ENCODE measurements at places on chromosomes 2 and 18.
A peak's percentile ranks its signal among the peaks of the same experiment; 100 is the strongest.

GRCh38 chr2:143398781-143399180, 269.6 kb downstream of the ARHGAP15 start:
- DNase-seq: no peak

DNA sequence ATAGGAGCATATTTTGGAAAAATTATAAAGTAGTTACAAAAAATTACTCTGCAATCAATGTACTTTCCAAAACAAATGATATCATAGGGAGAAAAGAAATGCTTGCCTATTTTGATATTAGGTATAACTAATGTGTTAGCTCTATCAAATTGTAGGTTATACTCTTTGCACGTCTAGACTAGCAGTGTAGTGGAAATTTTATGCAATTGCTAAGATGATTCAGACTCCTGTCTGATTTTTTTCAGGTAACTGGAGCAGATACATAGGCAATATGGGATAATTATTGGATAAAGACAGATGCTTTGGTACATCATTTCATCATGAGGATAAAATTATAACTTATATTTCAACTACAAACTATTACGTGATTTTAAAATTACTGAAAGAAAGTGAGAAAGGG, 918.3 kb downstream of the EPHA4 start:
- no peak for DNase-seq

GRCh38 chr18:9157806-9158205, 21.2 kb downstream of the ANKRD12 start:
- no peak for DNase-seq

DNA sequence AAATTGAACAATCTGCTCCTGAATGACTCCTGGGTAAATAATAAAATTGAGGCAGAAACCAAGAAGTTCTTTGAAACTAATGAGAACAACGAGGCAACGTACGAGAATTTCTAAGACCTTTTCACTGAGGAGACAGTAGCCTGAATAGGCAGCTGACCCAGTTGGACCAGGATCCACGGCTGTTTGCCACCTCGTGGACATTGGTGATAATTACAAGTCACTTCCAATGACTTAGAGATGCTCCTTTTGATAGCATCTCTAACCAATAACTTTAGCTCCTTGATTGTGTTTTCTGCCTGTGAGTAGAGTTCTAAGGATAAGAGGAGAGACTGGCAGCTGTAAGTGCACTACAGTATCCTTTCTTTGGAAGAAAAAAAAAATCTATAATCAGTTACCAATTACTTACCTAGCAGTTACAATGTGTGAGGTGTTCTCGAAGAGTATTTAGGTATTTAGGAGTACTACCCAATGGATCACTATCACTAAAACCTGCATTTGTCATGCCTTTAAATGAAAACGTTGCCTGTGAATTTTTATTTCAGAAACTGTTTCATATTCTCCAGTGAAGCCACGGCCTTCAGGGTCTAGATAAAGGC, 31.3 kb upstream of the CNTNAP5 start:
- DNase-seq: no peak

GRCh38 chr2:41033127-41033526, 581.2 kb upstream of the SLC8A1 start:
- no peak for DNase-seq

- DNase-seq: no peak
Measured at GRCh38 chr18:60925892-60926291, 407.3 kb upstream of the CDH20 start.

- no peak for DNase-seq
Measured at GRCh38 chr2:212299333-212299732, 239.3 kb downstream of the ERBB4 start.

DNA sequence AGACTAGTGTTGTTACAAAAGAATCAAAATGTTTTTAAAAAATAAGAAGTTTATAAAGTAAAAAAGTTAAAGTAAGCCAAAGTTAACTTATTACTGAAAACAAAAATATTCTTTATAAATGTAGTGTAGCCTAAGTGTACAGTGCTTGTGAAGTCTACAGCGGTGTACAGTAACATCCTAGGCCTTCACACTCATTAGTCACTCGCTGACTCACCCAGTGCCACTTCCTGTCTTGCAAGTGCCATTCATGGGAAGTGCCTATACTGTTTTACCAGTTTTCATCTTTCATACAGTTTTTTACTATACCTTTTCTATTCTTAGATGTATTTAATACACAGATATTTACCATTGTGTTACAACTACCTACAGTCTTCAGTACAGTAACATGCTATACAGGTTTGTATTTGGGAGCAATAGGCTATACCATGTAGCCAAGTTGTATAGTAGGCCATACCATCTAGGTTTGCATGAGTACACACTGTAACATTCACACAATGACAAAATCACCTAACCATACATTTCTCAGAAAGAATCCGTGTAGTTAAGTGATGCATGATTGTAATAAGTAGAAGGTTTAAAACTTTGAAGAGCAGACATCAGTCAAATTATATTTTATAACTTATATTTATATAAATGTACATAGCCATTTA, 13.4 kb downstream of the SERPINB7 start:
- DNase-seq: peak; percentile 39

DNA sequence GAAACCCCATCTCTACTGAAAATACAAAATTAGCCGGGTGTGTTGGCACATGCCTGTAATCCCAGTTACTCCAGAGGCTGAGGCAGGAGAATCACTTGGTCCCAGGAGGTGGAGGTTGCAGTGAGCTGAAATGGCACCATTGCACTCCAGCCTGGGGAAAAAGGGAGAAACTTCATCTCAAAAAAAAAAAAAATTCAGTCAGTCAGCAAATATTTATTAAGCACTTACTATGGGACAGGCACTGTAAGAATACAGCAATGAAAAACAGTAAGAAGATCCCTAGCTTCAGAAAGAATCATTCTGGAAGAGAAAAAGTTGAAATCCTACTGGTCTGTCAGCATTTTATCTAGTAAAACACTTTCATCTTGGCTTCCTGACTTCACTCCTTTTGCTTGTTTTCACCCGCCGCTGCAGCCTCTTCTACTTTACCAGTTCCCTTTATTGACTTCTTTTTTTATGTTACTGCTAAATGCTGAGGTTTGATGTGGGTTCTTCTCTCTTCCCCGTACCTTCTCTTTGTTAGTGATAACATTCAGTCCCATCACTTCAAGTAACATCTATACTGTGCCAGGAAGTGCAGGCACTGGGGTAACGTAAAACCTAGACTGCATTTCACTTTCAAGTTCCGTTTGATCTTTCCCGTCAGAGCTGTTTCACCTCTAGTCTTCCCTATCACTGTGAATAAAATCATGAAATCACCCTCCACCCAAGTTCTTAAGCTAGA, 10.8 kb upstream of the TAF4B start:
- DNase-seq: peak; percentile 25

- no peak for DNase-seq
Measured at GRCh38 chr2:85996591-85996990, 107.8 kb upstream of the ST3GAL5 start.

- DNase-seq: no peak
Measured at GRCh38 chr2:56531668-56532420, 348.1 kb downstream of the CCDC85A start.

GRCh38 chr2:208350610-208351009, 56.0 kb upstream of the PTH2R start:
- DNase-seq: no peak

- DNase-seq: no peak
Measured at GRCh38 chr18:3148930-3149535, 70.7 kb downstream of the MYOM1 start.

GRCh38 chr18:62572456-62572855, 49.6 kb downstream of the ZCCHC2 start:
- DNase-seq: no peak

GRCh38 chr18:76839086-76839794, 16.9 kb downstream of the ZNF236 start:
- no peak for DNase-seq

DNA sequence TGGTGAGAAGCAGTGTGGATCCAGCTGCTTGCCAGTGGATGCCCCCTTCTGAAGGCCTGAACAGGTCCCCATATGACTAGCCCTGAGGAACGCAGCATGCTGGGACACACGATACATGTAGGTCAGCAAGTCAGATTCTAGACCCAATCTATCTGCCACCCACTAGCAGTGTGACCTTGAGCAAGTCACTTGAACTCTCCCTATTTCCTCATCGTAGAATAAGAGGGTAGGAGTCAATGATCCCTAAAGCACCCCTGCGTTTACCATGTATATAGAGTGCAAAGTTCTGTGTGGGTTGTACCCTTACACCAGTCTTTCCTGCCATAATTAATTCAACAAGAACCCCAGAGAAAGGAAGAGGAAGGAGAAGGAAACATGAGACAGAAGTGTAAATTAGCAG, 123.7 kb downstream of the GALNT14 start:
- no peak for DNase-seq

GRCh38 chr2:15638720-15639119, 47.1 kb downstream of the DDX1 start:
- DNase-seq: no peak

DNA sequence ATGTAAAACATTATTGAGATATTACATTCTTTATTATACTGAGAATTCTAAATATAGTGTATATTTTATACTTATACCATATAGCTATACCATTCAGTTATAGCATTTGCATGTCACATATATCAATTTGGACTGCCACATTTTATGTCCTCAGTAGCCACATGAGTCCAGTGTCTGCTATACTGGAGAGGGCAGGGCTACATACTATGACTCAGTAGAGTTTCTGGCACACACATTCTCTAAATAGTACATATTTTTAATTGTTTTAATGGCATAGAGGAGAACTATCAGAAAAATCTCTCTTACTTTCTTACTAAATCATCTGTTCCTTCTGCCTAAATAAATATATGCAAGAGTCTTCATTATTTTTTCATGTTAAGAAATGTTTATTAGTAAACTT, 55.4 kb upstream of the COL5A2 start:
- DNase-seq: no peak

DNA sequence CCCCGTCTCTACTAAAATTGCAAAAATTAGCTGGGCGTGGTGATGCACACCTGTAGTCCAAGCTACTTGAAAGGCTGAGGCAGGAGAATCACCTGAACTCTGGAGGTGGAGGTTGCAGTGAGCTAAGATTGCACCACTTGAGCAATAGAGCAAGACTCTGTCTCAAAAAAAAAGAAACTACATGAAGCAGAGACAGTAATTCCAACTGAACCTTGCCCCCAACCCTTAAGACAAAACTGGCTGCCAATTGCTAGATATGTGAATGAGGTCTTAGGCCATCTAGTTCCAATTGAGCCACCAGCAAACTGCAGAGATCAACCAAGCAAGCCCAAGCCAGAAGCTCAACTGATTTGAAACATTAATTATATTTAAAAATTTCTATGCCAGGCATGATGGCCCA, 25.9 kb downstream of the HAUS1 start:
- no peak for DNase-seq

DNA sequence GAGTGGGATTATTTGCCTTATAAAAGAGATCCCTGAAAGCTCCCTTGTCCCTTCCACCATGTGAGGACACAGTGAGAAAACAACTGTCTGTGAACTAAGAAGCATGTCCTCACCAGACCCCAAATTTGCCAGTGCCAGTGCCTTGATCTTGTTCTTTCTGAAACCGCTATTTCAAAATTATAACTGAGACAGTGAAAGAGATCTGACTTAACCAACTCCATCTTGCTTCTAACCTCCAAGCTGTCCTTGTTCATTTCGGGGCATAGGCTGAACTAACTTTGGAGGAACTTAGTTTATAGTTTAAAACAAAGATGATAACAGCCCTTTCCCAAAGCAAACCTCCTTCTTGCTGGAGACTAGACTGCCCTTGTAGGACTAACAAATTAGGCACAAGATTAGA, 563.9 kb downstream of the ADCYAP1 start:
- no peak for DNase-seq
